NCI-H1694 (cell line): ENCODE measurements at places on chromosomes 3 and 15.

DNA sequence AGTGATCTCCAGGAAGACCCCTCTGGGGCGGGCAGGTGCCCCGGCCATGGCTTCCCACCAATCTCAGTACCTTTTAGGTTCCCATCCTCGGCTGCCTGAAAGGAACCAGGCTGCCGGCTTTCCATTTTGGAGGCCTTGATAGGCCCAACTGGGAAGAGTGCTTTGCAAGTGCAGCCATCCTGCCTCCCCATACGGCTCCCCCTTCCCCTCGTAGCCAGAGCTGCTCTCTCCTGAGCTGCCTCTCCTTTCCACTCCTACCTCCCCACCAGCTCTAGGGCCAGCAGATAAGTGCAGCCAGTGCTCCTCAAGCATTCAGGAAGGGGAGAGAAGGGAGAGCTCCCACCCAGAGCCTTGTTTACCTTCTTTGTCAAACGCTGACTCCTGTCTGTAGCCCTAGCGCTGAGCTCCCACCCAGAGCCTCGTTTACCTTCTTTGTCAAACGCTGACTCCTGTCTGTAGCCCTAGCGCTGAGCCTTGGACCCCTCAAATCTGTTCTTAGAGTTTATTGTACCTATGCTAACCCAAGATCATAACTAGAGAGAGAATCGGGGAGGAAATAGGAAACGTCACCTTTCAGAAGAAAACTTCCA is 133.0 kb downstream of the LRRK1 start:
- DNase-seq: no peak

GRCh38 chr3:54826251-54826691 is 101.6 kb downstream of the LRTM1 start:
- DNase-seq: no peak

DNA sequence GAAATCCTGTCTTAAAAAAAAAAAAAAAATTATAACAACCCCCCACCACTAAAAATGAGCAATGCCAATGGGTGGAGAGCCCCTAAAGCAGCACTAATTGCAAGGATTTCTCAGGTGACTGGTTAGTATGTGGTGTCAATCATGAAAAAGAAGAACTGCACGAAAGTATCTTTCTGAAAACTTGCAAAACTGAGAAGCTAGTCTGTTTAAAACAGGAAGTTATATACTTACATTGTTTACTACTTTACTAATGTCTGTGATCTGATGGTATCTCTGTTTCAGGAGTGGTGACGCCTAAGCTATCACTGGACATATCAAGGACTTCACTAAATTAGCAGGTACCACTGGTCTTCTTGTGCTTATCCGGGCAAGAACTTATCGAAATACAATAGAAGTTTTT is at the start of gene CCR3:
Gene CCR3 (plus strand): TSS at position 341 of the 400 bp plus-strand sequence. CDS start 22,699 bp downstream, outside the sequence.
- no peak for DNase-seq

DNA sequence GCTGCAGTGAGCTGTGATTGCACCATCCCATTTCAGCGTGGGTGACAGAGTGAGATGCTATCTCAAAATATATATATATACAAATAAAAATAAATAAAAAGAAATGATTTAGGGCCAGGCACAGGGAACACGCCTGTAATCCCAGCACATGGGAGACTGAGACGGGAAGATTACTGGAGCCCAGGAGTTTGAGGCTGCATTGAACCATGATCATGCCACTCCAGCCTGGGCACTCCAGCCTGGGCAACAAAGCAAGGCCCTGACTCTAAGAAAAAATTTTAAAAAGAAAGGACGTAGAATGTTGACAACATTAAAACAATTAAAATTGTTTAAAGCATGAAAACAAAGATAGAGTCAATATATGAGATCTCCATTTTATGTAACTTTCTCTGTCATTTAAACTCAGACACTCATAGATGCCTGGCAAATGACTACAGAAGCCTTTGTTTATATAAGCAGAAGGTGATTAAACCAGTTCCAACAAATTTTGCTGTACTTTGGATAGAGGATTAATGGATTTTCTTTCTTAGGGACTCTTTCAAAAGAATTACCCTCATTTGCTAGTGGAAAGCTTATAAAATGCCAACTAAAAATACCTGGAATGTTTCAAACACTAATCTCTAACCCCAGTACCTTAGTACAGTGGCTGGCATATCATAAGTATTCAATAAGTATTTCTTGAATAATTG is 10.7 kb upstream of the TRPM7 start:
- DNase-seq: no peak

DNA sequence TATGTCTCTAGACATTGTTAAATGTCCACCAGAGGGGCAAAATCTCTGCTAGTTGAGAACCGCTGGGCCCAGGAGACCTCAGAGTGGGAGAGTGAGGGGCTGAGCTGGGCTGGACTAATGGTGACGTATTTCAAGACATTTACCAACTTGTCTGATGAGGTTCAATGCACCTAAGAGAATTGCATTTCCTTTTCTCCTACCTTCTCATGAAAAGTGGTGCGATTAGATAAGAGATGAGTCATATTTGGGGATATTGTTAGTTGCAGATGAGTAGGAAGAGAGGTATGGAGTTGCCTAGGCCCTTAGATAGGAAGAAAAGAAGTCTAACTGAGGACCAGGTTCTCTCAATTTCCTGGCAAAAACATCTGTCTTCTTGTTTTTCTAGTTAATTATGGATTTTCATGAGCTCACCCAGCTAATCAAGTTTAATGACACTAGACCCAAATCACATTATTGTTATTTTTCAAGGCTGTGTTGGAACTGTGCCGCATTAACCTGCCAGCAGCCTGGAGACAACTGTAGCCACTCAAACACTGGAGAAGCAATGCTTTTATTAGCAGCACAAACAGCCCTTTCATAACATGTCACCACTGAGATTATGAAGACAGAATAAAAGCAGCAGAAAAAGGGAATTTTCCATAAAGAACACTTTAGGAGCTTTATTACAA is 144.2 kb downstream of the PDCD6IP start:
- no peak for DNase-seq
